Endothelial cell of umbilical vein (primary cell): ENCODE measurements at places on chromosomes 6 and 20. TPM values are rescaled to one million over a fixed set of nuclear protein-coding genes. Genes with fewer than 3 reads are reported as not detected.

GRCh38 chr20:35283441-35284266 lies 918 bp downstream of the EIF6 start:
- DNase-seq, result no peak
- peaks cover 15% of the 10 kb centered on the region for H3K36me3 ChIP-seq
- H3K4me3 ChIP-seq, result peak overlapping the region; percentile 93

- DNase-seq, result no peak
- no peak overlapping the region for H3K27ac ChIP-seq
- no peaks in the 10 kb centered on the region for H3K4me1 ChIP-seq
- H3K36me3 ChIP-seq, result no peaks in the 10 kb centered on the region
- H3K4me3 ChIP-seq, result no peak overlapping the region
- no peaks in the 10 kb centered on the region for H3K27me3 ChIP-seq
These were observed 130.1 kb upstream of the ASCC3 start for GRCh38 chr6:101011186-101011585.

GRCh38 chr20:59836767-59837166 lies 96.7 kb downstream of the SYCP2 start:
- no peak for DNase-seq
- H3K27ac ChIP-seq, result no peak overlapping the region
- H3K4me3 ChIP-seq, result no peak overlapping the region
- no peaks in the 10 kb centered on the region for H3K27me3 ChIP-seq
- no peaks in the 10 kb centered on the region for H3K36me3 ChIP-seq

DNA sequence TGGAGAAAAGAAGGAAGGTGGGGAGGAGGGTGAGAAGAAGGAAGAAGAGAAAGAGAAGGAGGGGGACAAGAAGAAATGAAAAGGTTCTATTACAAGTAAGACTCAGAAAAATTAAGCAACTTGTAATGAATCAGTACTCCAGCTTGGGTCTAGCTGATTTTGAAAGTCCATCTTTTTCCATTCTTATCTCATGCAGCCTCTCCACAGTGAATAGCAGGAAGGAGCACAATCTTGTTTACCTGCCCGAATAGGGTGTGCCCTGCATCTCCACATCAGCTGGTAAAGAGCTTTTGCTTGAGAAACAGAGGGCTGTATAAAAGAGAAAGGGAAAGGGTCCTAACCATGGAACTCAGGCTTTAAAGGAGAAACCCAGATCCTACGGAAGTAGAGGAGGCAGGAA lies 348.8 kb downstream of the TPBG start:
- no peak for DNase-seq
- H3K36me3 ChIP-seq, result no peaks in the 10 kb centered on the region
- H3K4me3 ChIP-seq, result no peak overlapping the region
- no peaks in the 10 kb centered on the region for H3K27me3 ChIP-seq
- H3K27ac ChIP-seq, result no peak overlapping the region

- peaks cover 6% of the 10 kb centered on the region for H3K4me1 ChIP-seq
- H3K27me3 ChIP-seq, result no peaks in the 10 kb centered on the region
- peak; percentile 92 for DNase-seq
- H3K36me3 ChIP-seq, result no peaks in the 10 kb centered on the region
These were observed 101.1 kb upstream of the SCAF8 start for GRCh38 chr6:154632119-154632518.

DNA sequence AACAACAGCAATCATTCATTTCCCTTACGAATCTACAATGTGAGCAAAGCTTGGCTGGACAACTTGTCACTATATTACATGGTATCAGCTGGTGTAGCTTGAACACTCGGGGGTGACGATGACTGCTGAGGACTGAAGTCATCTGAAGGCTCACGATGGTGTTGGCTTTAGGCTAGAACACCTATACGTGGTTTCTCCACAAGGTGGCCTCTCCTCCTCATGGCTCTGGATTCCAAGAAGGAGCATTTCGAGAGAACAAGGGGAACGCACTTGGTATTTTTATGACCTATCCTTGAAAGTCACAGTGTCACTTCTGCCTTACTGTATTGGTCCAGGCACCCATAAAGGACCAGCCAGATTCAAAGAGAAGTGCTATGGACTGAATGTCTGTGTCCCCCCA lies 37.5 kb upstream of the ADGRF1 start:
- H3K27ac ChIP-seq, result no peak overlapping the region
- peaks cover 3% of the 10 kb centered on the region for H3K4me1 ChIP-seq
- H3K4me3 ChIP-seq, result no peak overlapping the region
- peak; percentile 25 for DNase-seq
- no peaks in the 10 kb centered on the region for H3K36me3 ChIP-seq

GRCh38 chr6:33271117-33271467 lies 584 bp downstream of the VPS52 start:
- peak overlapping the region; percentile 85 for H3K27ac ChIP-seq
- peaks cover 9% of the 10 kb centered on the region for H3K36me3 ChIP-seq
- H3K4me1 ChIP-seq, result peaks cover 41% of the 10 kb centered on the region
- DNase-seq, result no peak

Gene HTR1E
- not detected in 2 replicates for total RNA-seq

Gene RSPH9
- total RNA-seq, result 0.12 and 0.27 TPM in 2 replicates

DNA sequence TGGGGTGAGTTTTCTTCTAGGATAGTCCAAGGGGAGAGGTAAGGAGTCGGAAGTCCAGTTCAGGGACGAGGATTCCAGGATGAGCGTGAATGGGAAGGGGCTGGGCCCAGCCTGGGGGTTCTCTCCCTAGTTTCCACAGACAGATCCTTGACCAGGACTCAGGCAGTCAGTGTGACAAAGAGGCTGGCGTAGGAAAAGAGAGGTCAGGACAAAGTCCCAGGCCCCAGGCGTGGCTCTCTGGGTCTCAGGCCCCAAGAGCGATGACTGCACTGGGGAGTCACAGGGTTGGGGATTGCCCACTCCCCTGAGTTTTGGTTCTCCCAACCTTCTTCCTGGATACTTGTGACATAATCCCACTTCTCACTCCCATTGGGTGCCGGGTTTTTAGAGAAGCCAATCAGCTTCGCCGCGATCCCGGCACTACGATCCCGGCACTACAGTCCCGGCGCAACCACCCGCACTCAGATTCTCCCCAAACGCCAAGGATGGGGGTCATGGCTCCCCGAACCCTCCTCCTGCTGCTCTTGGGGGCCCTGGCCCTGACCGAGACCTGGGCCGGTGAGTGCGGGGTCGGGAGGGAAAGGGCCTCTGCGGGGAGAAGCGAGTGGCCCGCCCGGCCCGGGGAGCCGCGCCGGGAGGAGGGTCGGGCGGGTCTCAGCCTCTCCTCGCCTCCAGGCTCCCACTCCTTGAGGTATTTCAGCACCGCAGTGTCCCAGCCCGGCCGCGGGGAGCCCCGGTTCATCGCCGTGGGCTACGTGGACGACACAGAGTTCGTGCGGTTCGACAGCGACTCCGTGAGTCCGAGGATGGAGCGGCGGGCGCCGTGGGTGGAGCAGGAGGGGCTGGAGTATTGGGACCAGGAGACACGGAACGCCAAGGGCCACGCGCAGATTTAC lies 46.2 kb upstream of the TRIM26 start:
- peak overlapping the region; percentile 71 for H3K4me3 ChIP-seq
- peaks cover 2% of the 10 kb centered on the region for H3K4me1 ChIP-seq
- H3K27ac ChIP-seq, result no peak overlapping the region
- peak; percentile 89 for DNase-seq

Gene SIRPA
- total RNA-seq, result 58.3 and 59.2 TPM in 2 replicates

DNA sequence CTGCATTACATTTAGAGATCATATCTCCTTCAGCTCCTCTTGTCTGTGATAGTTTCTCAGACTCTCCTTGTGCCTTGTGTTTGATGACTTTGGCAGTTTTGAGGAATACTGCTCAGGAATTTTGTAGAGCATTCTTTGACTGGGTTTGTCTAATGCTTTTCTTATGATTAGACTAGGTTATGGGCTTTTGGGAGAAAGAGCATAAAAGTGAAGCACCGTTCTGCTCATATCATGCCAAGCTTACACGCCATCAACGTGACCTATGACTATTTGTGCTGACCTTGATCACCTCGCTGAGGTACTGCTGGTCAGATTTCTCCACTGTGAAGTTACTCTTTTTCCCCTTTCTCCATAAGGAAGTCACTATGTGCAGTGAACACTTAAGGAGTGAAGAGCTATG lies 256.0 kb downstream of the LY86 start:
- no peak overlapping the region for H3K4me3 ChIP-seq
- DNase-seq, result no peak
- H3K36me3 ChIP-seq, result no peaks in the 10 kb centered on the region
- H3K27me3 ChIP-seq, result peaks cover 2% of the 10 kb centered on the region
- no peak overlapping the region for H3K27ac ChIP-seq

GRCh38 chr6:118882314-118882905 lies 11.5 kb upstream of the ASF1A start:
- no peak overlapping the region for H3K4me3 ChIP-seq
- no peaks in the 10 kb centered on the region for H3K36me3 ChIP-seq
- DNase-seq, result no peak
- H3K4me1 ChIP-seq, result no peaks in the 10 kb centered on the region
- H3K27ac ChIP-seq, result no peak overlapping the region
- no peaks in the 10 kb centered on the region for H3K27me3 ChIP-seq

Gene UBE3D
- 6.2 and 7.6 TPM in 2 replicates for total RNA-seq

- no peak for DNase-seq
- peaks cover 2% of the 10 kb centered on the region for H3K4me1 ChIP-seq
- no peaks in the 10 kb centered on the region for H3K27me3 ChIP-seq
- no peaks in the 10 kb centered on the region for H3K36me3 ChIP-seq
- H3K4me3 ChIP-seq, result no peak overlapping the region
These were observed 38.6 kb downstream of the VTA1 start for GRCh38 chr6:142185641-142186040.

Gene CYP39A1
- not detected in 2 replicates for total RNA-seq

Gene ITCH
- 52.2 and 57.4 TPM in 2 replicates for total RNA-seq

- H3K36me3 ChIP-seq, result no peaks in the 10 kb centered on the region
- H3K27ac ChIP-seq, result no peak overlapping the region
- H3K27me3 ChIP-seq, result no peaks in the 10 kb centered on the region
- DNase-seq, result peak; percentile 20
- peaks cover 20% of the 10 kb centered on the region for H3K4me1 ChIP-seq
- no peak overlapping the region for H3K4me3 ChIP-seq
These were observed 134.6 kb downstream of the SOBP start for GRCh38 chr6:107624541-107624940.

GRCh38 chr6:131555992-131556391 lies 17.0 kb upstream of the ARG1 start:
- H3K27ac ChIP-seq, result no peak overlapping the region
- H3K4me3 ChIP-seq, result no peak overlapping the region
- no peaks in the 10 kb centered on the region for H3K27me3 ChIP-seq
- H3K4me1 ChIP-seq, result no peaks in the 10 kb centered on the region
- no peaks in the 10 kb centered on the region for H3K36me3 ChIP-seq

Gene METTL24
- total RNA-seq, result not detected in 2 replicates

Gene BPIFA1
- not detected in 2 replicates for total RNA-seq

DNA sequence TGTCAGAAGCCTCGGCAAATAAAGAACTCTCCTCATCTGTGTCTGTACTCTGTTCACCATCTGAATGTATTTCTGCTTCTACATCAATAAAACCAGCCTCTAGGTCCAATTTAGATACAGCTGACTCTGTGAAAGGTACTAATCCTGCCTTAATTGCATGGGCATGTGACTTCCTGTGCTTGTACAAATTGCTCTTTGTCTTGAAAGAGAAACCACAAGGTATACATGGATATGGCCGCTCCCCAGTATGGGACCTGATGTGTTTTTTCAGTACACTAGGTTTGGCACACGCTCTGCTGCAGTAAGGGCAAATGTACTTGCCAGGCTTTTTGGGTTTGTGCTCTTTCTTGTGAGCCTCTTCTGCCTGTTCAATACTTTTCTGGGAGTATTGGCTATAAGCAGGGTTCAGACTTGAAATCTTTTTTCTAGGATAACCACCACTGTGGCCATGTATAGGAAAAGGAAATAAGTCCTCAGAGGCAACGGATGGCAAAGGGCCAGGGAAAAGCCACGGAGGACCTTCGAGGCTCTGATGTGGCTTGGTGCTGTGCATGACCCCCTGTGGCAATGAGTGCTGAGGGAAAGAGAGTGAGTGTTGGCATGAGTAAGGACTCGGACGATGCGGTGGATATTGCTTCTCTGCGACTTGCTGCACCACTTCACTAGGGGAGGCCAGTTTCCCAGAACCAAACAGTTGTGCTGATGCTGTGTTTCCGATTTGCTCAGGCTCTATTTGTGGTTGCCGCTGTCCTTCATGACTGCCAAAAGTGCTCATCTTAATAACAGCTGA lies 170.9 kb downstream of the HIVEP2 start:
- no peak overlapping the region for H3K27ac ChIP-seq
- no peaks in the 10 kb centered on the region for H3K4me1 ChIP-seq
- no peaks in the 10 kb centered on the region for H3K27me3 ChIP-seq
- no peaks in the 10 kb centered on the region for H3K36me3 ChIP-seq
- H3K4me3 ChIP-seq, result no peak overlapping the region
- no peak for DNase-seq

DNA sequence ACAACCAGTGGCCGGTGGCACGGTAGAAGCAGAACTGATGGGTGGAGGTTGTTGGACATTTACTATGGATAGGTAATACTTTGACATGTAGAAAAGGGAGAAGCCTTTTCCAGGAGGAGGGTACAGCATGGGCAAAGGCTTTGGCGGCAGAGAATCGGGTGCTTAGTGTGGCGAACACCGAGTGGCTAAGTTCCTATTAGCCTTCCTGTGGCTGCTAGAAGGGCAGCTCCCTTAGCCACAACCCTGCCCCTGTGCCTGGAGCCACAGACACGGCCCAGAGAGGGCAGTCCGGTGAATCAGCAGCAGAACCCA lies 37.9 kb upstream of the TGM2 start:
- H3K4me3 ChIP-seq, result no peak overlapping the region
- H3K27me3 ChIP-seq, result peaks cover 2% of the 10 kb centered on the region
- H3K27ac ChIP-seq, result no peak overlapping the region
- no peaks in the 10 kb centered on the region for H3K4me1 ChIP-seq
- H3K36me3 ChIP-seq, result no peaks in the 10 kb centered on the region

DNA sequence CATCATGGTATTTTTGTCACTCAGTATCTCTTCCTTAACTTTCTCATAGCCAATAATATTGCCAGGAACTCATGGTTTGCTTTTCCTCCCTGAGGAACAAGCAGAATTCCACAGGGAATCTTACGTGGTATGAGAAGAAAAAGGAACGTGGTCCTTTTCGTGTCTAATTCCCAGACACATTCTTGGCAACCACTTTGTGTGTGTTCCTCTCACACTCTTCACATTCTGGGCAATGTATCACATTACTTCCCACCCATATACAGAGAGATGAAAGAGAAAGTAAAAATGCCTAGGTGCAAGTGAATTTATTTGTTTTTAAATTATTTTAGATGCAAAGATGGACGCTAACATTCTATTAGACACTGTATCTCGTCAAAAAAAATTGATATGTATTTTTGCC lies 102.7 kb downstream of the PTPRK start:
- H3K27me3 ChIP-seq, result no peaks in the 10 kb centered on the region
- H3K4me3 ChIP-seq, result no peak overlapping the region
- DNase-seq, result no peak
- H3K4me1 ChIP-seq, result no peaks in the 10 kb centered on the region
- H3K36me3 ChIP-seq, result no peaks in the 10 kb centered on the region
- H3K27ac ChIP-seq, result no peak overlapping the region

DNA sequence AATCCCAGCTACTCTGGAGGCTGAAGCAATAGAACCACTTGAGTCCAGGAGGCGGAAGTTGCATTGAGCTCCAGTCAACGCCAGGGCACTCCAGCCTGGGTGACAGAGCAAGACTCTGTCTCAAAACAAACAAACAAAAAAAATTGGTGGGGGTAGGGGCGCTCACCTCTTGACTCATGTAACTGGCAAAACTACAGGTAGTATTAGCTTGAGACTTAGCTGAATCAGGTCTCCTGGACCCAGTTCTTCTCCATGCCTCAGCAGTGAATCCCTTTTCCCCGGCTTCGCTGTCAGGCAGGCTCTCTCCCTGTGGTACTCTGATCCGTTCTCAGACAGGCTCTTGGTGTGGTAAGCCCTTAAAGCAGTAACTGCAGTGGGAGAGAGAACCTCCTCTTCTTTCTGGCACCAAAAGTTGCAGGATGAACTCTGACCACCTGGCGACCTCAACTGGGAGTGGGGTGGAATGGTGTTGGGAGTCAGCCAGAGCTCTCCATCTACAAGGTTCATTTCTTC lies 12.9 kb downstream of the SLC9A8 start:
- H3K27me3 ChIP-seq, result no peaks in the 10 kb centered on the region
- no peak overlapping the region for H3K27ac ChIP-seq
- DNase-seq, result no peak
- H3K36me3 ChIP-seq, result peaks cover 5% of the 10 kb centered on the region
- H3K4me3 ChIP-seq, result no peak overlapping the region
